Hepatic stellate cell (primary cell): ENCODE measurements at places on chromosomes 13 and 19.

DNA sequence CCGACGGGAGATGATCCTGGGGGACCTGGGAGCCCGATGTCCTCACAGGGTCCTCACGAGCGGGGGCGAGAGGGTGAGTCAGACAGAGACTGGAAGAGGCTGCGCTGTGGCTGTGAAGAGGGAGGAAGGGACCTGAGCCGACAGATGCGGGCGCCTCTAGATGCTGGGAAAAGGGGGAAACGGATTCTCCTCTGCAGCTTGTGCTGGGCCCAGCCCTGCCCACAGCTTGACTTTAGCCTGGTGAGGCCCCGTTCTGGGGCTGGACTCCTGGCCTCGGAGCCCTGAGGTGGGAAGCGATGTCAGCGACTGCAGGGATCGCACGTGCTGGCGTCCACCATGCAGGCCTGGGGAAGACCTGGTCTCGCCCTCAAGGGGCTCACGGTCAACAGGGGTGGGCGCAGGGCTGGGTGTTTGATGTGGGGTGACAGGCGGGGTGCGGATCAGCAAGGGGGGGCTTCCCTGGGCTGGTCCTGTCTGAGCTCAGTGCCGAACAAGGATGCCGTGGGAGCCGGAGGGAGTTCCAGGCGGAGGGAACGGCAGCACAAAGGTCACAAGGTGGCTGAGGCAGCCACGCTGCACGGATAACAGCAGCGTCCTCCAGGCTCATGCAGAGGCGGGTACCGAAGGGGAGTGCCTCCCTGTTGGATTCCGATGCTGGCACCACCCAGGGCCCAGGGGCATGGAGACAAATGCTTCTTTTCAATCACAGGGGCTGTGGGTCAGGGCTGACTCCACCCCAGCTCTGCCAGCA, 31.8 kb downstream of the PIP5K1C start:
- no peak for DNase-seq

- no peak for DNase-seq
These were observed 358.1 kb downstream of the OXGR1 start for GRCh38 chr13:96636001-96636709.

DNA sequence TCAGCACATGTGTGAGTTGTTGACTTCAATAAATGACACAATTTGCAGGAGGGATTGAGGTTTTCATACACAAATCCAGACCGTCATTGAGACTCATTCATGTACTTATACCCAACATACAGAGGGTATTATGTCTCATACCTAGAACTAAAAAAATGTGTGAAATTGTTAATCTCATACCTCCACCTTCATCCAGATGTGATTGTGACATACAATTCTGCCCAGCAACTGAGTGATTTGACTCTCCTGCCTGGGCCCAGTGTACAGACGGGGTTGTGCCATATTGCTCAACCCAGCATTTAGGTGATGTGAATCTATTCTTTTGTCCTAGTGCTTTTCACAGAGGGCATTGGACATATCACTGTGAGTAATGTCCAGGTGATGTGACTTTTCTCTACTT, 12.6 kb upstream of the ZNF681 start:
- no peak for DNase-seq

GRCh38 chr13:40168425-40169166, 497.8 kb downstream of the FOXO1 start:
- DNase-seq = no peak

DNA sequence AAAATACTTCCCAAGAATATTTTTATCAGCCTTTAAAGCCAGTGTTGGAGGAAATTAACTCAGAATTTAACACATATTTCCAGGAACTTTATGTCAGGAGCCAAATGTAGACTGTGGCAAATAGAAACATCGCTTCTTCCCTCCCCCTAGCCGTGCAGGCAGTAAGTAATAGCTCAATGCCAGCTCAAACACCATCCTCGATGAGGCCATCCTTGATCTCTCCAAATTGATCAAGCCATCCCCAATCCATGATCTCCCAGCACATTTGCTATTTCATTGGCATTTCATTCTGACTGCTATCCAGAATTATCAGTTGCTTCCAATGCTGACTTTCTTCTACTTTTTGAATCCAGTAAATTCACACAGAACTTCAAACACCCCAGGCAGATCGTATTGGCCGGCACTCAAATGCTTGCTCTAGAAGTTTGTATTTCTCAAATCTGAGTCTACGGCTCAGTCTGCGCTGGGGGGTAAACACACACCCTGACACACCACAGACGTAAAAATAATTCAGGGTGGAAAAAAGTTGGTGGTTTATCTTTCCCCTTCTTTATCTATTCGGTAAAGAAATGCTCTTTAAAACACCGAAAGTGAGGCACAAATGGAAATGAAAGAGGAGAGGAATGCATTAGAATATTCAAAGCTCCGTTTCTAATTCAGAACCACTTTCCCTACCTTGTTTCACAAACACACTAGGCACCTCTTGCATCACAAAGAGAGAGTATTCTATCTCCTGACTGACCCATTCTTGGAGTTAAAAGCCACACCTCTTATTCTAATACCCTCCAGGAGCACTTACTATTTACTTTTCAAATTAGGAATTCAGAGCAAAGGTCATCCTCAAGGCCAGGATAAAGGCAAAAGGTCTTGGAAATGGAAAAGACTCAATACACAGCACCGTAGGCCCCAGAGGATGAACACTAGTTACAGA, 991 bp downstream of the OBI1 start:
- peak; percentile 30 for DNase-seq

DNA sequence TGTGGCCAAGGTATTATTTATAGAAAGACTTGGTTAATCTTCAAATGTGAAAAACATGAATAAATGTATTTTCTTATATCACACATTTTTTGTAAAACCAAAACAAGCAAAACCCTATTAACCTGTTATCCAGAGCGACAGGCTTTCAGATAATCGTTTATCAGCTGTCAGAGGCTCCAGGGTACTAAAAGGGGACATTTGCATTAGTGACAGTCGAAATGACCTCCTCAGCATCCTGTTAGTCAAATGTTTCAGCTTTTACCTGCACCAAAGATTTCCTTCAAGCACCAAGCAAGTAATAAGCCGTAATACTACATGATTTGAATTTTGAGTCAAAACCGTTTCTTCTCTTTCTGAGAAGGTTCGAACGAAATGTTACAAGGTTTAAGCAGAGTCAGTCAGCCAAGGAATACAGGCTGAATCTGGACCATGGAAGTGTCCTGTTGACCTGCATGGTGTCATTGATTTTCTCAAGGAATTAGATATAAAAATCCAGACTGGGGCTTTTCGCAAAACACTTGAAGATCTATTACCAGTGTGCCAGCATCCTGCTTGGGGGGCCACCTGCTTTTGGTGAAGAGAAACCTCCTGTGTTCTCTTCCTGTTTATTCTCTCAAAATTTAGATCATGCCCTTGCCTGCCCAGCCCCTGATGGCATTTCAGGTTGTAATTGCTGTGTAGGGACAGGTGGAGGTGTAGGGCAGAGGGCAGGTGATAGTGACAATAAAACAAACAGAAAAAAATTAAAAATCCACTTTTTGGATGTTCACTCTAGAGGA, 11.3 kb upstream of the RFC3 start:
- DNase-seq = no peak

GRCh38 chr19:29596885-29597525, 9.1 kb upstream of the POP4 start:
- no peak for DNase-seq

DNA sequence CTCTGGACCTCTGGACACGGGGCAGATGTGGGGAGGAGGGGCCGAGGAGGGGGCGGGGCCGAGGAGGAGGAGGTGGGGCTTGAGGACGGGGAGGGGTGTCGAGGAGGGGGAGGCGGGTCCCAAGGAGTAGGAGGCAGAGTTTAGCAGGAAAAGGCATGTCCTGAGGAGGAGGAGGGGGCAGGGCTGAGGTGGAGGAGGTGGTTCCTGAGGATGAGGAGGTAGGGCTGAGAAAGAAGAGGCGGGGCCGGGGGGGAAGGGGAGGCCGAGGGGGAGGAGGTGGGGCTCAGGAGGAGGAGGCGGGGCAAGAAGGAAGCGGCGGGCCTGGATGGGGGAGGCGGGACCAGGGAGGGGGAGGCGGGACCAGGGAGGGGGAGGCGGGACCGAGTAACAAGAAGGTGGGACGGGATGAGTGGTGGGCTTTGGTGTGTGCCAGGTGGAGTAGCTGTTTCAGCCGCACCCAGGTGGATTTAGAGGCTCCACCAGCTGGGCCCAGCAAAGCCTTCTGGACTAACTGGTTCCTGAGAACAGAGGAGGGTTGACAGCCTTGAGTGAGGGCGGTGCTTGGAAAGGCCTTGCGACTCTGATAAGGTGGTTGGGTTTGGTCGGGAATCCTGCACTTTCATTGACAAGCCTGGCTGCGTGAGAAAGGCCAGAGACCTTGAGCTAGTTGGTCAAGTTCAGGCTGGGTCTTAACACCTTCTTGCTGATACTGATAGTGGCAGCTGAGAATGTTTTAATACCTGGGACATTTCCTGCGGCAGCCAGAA, 7.7 kb downstream of the TECR start:
- peak; percentile 63 for DNase-seq

- no peak for DNase-seq
These were observed 703 bp upstream of the CILP2 start for GRCh38 chr19:19537075-19538048.

DNA sequence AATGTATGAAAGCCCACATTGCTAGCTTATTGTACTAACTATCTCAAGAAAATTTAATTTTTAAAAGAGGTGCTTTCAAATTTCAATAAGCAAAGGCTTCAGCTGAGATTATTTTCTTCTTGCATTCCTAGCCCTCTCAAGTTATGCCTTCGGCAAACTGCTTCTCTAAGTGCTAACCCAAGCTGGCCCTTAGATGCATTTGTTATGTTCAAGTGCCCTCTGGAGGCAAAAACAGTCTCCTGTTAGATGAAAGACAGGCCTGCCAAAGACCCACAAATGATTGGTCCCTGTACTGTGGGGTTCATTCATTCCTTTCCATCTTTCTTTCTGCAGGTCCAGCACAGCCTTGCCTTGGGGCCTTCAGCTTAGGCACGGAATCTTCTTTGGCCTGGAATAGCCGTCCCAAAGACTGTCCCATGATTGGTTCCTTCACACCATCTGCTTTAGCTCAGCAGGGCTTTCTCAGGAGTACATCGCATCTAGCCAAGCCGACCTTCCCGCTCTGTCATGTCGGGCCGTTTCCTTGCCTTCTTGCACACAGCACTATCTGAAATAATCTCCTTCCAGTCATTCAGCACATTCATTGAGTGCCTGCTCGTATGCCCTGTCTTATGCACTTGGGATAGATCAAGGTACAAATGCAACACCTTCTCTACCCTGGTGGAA, 26.4 kb upstream of the TPTE2 start:
- DNase-seq = peak; percentile 26

DNA sequence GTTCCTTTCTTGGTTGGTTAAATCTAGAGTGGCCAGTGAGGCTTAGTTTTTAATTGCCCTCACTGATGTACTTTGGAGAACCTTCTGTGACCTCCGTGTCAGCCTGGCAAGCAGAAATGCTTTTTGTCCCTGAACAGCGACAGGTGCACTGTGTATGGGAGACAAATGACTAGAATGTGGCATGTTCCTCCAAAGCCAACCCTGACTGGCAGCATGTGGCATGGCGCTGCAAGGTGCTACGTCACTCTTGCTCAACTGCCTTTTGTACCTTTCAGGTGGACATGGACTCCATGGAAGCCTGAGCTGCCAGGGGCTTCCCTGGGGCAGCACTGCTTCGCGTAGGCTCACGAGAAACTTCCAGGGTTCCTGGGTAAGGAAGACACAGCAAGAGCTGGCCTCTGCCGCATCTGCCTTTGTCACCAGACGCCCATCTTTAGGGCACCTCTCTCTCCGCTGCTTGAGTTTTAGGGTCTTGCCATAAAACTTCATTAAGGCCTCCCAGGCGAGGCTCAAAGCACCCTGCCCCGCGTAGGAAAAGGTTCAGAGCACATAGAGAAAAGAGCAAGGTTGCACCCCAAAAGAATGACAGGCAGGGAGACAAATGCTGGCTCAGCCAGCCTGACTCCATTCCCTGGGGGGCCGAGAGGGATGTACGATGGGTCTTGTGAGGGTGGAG, 167.1 kb upstream of the SOX1 start:
- no peak for DNase-seq

- DNase-seq = no peak
These were observed at the start of gene LSR for GRCh38 chr19:35248310-35249145. Gene LSR (plus strand): TSS chr19:35249002. CDS start chr19:35249023, 21 bp downstream.

DNA sequence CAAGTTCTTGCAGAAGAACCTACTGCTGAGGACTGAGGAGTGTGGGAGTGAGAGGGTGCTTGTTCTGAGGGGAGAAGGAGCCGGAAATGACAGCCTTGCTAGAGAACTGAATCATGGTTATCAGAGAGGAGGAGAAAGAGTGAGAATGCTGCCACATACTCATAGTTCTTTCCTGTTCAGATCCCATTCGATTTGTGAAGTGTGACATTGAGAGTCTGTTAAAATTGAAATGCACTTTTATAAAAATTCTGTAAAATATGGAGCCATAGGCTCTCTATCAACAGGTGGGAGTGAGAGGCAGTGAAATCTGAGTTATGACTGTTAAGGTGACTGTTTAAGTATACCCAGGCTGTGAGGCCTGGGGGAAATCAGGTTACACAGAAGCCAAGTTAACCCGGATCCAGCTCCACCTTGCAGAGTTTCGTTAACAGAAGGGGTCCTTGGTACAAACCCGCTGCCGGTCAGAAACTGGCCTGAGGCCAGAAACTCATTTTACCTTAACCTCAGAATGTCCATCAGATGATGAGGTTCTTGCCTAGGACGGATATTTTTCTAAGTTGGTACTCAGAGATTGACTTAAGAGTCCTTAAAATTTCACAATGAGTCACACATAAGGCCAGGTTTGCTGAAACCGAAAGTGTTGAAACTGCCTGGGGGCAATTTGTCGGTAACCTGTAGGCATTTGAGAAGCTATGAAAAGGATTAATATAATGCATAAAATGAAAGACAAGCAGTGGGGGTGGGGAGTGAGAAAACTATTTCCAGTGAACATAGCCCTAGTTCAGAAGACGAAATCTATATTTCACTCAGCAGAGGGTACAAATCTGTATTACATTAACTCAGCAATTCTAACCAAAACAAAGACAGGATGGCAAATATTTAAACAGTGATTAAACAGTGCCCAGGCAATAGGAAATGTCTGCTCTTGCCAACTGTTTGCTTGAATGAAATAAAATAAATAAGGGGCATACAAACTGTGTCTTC, 350.5 kb downstream of the KCNRG start:
- DNase-seq = no peak

- no peak for DNase-seq
These were observed 262.6 kb upstream of the RXFP2 start for GRCh38 chr13:31476753-31477152.

GRCh38 chr13:80203496-80203895, 137.4 kb downstream of the SPRY2 start:
- DNase-seq = no peak

DNA sequence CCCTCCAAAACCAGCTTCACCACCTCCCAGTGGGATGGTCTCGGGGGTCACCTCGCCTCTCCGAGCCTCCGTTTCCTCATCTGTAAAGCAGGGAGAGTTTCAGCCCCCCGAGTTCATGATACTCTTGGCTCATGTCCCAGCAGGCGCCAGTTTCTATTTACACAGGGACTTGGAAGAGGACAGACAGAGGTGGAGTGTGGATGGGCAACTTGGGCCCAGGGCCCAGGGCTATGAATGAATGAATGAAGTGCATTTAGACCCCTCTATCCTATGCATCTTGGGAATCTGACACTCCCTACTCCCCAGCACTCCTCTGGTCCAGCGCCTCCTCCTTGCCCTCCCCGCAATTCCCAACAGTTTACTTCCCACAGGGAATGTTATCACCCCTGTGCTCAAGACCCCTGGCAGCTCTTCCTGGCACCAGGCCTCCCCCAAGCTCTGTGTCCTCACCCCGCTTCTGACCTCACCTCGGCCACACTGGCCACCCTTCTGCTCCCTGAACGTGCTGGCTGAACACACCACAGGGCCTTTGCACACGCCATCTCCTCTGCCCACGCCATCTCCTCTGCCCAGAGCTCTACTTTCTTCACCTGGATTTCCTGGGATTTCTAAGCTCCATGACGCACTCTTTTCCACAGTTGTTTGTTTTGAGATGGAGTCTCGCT, 4.9 kb upstream of the C2CD4C start:
- no peak for DNase-seq
